Endothelial cell (in vitro differentiated cells): ENCODE measurements at places on chromosomes 2 and 18. TPM values are rescaled to one million over a fixed set of nuclear protein-coding genes. Genes with fewer than 3 reads are reported as not detected.

MAPK4 gene
- 0.21 TPM for total RNA-seq

DNPEP gene
- total RNA-seq: 49.6 TPM

YES1 gene
- 190 TPM for total RNA-seq

KCNS3 gene
- total RNA-seq: 12.1 TPM

TACR1 gene
- total RNA-seq: 1.0 TPM

AQP12A gene
- not detected for total RNA-seq

TGFA gene
- total RNA-seq: 4.7 TPM

VAMP8 gene
- total RNA-seq: 225 TPM

DNA sequence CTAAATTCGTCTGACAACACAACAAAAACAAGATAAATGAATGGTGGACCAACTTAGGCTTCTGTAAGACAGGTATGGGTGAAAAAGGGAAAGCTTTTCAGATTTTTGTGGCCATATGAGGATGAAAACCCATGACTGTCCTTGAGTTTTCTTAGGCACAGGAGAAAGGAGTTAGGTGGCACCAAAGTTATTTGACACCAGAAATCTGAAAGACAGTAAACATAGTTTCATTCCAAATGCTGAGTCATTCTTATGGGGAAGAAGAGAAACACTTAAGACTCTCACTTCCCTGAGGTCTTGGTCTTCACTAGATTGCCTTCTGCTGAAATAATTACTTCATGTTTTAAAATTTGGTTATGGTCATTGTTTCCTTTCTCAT, 5.2 kb upstream of the GPD2 start:
- no peak overlapping the region for H3K27ac ChIP-seq
- no peak for DNase-seq
- no peak overlapping the region for H3K4me3 ChIP-seq
- peaks cover 3% of the 10 kb centered on the region for H3K27me3 ChIP-seq
- peaks cover 3% of the 10 kb centered on the region for H3K4me1 ChIP-seq

- H3K36me3 ChIP-seq: peaks cover 5% of the 10 kb centered on the region
- H3K27me3 ChIP-seq: peaks cover 7% of the 10 kb centered on the region
- no peak for DNase-seq
- H3K4me3 ChIP-seq: no peak overlapping the region
- no peaks in the 10 kb centered on the region for H3K4me1 ChIP-seq
- no peak overlapping the region for H3K27ac ChIP-seq
Measured at GRCh38 chr2:47771211-47771610, 11.7 kb upstream of the MSH6 start.

- peaks cover 4% of the 10 kb centered on the region for H3K4me1 ChIP-seq
- no peak overlapping the region for H3K27ac ChIP-seq
- DNase-seq: no peak
- H3K4me3 ChIP-seq: no peak overlapping the region
- H3K36me3 ChIP-seq: peaks cover 37% of the 10 kb centered on the region
- H3K27me3 ChIP-seq: peaks cover 5% of the 10 kb centered on the region
Measured at GRCh38 chr2:170073288-170073687, 104.7 kb upstream of the MYO3B start.

DNA sequence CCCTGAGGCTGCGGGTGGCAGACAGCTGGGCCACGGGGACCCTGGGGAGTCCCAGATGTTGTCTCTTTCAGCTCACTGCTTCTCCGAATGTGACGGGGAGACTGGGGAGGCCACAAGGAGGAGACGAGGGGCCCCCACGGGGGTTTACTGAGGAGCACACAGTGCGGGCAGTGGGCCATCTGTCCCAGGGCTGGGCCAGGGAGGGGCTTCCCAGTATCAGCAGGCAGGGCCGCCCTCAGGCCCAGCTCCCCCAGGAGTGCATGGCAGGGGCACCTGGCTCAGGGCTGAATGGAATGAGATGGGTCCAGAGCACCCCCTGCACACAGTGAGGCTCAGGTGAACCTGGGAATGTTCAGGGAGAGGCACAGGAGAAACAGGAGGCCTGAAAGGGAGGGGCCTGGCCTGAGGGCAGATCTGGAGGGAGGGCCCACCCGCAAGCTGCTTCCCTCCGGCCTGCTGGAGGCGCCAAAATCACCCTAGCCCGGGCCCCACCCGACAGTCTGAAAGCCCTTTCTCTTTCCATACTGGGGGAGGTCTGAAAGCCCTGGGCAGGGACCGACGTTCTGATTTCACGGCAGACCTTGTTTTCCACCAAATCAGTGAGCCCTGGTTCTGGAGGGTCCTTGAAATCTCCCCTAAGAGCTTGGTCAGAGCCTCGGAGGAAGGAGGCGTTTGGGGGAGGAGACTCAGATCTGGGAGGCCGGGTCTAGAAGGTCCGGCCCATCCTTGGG, 35.5 kb upstream of the PTMA start:
- H3K36me3 ChIP-seq: no peaks in the 10 kb centered on the region
- H3K4me3 ChIP-seq: no peak overlapping the region
- H3K27me3 ChIP-seq: peaks cover 16% of the 10 kb centered on the region

DNA sequence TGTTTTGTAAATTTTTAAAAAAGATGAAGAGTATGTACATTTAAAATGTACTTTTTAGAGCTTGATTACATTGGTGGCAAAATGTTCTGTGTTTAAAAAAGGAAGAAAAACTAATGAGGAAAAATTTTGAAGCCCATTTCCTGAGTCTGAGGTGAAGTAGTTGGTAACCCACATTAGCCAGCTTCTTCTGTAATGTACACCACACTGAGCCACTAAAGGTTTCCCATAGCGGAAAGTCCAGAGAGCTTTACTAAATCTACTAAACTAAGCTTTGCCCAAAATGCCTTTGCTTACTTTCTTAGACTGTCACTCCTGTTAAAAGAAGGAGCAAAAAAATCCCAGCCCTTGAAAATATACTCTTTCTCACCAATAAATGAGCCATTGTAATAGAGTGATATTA, 804.8 kb upstream of the ZEB2 start:
- no peaks in the 10 kb centered on the region for H3K27me3 ChIP-seq
- H3K36me3 ChIP-seq: no peaks in the 10 kb centered on the region
- peaks cover 8% of the 10 kb centered on the region for H3K4me1 ChIP-seq
- DNase-seq: no peak

GRCh38 chr2:30514848-30515435, 67.9 kb downstream of the LCLAT1 start:
- H3K27me3 ChIP-seq: no peaks in the 10 kb centered on the region
- no peak for DNase-seq
- peaks cover 15% of the 10 kb centered on the region for H3K4me1 ChIP-seq
- H3K27ac ChIP-seq: no peak overlapping the region
- no peak overlapping the region for H3K4me3 ChIP-seq

GRCh38 chr2:113173542-113174375, at the start of gene PSD4:
Gene PSD4, plus strand, starts transcription at chr2:113173971. Its CDS starts 8,486 bp downstream, at chr2:113182457.
- H3K4me3 ChIP-seq: no peak within 1 kb of the TSS
- DNase-seq: no peak
- peaks cover 8% of the 10 kb centered on the region for H3K4me1 ChIP-seq
- H3K27me3 ChIP-seq: peaks cover 5% of the 10 kb centered on the region
- no peak within 1 kb of the TSS for H3K27ac ChIP-seq
- H3K36me3 ChIP-seq: peaks cover 3% of the 10 kb centered on the region

GRCh38 chr2:70664525-70664924, 103.5 kb downstream of the ADD2 start:
- H3K4me1 ChIP-seq: no peaks in the 10 kb centered on the region
- DNase-seq: no peak
- peak overlapping the region; percentile 24 for H3K4me3 ChIP-seq
- no peak overlapping the region for H3K27ac ChIP-seq
- peaks cover 38% of the 10 kb centered on the region for H3K36me3 ChIP-seq

GRCh38 chr2:136093583-136093982, 24.4 kb downstream of the CXCR4 start:
- H3K4me3 ChIP-seq: no peak overlapping the region
- no peak overlapping the region for H3K27ac ChIP-seq
- peaks cover 9% of the 10 kb centered on the region for H3K4me1 ChIP-seq
- H3K27me3 ChIP-seq: peaks cover 6% of the 10 kb centered on the region
- DNase-seq: no peak

GRCh38 chr18:77668219-77668618, 418.6 kb downstream of the GALR1 start:
- no peaks in the 10 kb centered on the region for H3K36me3 ChIP-seq
- peak overlapping the region; percentile 82 for H3K27ac ChIP-seq
- peaks cover 36% of the 10 kb centered on the region for H3K4me1 ChIP-seq
- no peak for DNase-seq
- H3K4me3 ChIP-seq: no peak overlapping the region

DNA sequence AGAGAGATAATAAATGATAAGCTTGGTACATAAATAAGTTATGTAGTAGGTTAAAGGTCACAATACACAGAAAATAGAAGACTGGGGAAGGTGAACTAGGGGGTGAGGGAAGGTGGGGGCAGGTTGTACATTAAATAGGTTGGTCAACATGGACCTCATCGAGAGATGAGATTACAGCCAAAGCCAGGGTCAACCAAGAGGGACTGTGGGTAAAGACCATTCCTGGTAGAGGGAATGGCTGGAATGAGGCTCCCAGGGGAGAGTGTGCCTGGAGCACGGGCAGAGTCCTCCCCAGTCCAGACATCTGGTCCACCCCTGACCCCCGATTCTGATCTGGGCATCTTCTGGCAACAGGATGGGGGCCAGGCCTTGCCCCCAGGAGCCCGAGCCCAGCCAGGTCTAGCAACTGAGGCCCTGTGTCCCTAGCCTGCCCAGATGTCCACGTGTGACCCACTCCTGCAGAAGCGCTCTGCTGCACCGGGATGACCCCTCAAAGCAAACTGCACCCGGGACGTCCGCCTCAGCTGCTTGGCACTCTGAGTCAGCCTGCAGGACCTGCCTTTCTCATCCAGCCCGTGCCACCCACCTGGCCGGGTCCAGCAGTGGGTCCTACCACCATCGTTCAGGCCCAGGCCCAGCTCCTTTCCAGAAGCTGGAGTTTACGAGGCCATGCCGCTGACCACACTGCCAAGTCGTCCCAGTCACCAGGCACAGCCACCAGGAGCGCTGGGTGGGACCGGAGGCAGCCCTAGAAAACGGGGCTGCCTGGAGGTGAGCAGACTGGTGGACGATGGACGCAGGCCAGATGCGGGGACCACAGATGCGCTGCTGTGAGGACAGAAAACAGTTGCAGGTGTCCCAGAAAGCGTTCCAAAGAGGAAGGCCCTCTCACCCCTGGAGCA, 56.2 kb upstream of the ID2 start:
- no peak for DNase-seq
- no peaks in the 10 kb centered on the region for H3K36me3 ChIP-seq
- no peaks in the 10 kb centered on the region for H3K4me1 ChIP-seq
- H3K27ac ChIP-seq: no peak overlapping the region
- no peak overlapping the region for H3K4me3 ChIP-seq

- no peak overlapping the region for H3K27ac ChIP-seq
- H3K4me1 ChIP-seq: no peaks in the 10 kb centered on the region
- no peaks in the 10 kb centered on the region for H3K27me3 ChIP-seq
- H3K36me3 ChIP-seq: no peaks in the 10 kb centered on the region
- no peak for DNase-seq
- no peak overlapping the region for H3K4me3 ChIP-seq
Measured at GRCh38 chr2:3789256-3789655, 85.9 kb downstream of the DCDC2C start.

DNA sequence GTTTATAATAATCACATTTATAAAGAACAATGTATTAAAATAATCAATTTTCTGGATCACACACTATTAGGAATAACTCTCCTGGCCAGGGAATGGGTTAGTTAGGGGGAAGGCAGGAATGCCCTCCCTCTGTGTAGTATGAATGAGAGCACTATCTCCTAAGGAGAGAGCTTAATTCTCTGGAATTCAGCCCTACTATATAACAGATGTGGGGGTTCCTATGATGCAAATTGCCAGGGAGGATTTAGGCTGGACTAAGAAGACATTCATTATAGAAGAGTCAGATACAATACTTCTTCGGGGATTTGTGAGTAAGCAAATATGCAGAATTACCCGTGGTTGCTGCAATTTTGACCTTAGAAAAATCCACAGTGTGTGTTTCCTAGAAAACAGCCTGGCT, 250.1 kb upstream of the VRK2 start:
- H3K27me3 ChIP-seq: no peaks in the 10 kb centered on the region
- H3K27ac ChIP-seq: no peak overlapping the region
- H3K4me3 ChIP-seq: no peak overlapping the region

DNA sequence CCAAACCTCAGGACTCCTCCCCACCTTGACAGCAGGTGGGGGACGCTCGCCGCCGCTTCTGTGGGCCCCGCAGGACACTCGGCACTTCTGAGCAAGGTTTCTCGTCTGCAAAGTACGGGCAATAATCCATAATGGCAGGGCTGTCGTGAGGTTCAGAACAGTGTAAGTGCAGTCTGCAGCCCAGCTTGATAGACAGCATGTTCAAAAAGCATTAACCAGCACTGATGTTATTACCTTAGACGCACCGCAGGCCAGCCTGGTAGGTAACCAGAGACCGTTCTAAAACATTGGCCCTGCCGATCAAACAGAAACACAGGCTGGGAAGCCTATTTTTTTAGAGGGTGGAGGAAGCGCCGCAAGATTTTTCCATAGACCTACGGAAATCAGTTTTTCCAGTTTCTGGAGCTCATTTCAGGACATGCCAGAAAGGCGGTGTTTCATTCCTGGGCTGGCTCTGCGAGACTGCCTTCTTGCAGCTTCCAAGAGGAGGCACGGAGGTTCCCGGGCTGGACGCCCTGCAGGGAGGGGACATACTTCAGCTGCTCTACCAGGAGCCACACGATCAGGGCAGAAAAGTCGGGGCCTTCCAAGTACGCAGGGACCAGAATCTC, 148.7 kb downstream of the TPO start:
- no peak overlapping the region for H3K4me3 ChIP-seq
- H3K36me3 ChIP-seq: no peaks in the 10 kb centered on the region
- no peak for DNase-seq
- peaks cover 6% of the 10 kb centered on the region for H3K27me3 ChIP-seq

DNA sequence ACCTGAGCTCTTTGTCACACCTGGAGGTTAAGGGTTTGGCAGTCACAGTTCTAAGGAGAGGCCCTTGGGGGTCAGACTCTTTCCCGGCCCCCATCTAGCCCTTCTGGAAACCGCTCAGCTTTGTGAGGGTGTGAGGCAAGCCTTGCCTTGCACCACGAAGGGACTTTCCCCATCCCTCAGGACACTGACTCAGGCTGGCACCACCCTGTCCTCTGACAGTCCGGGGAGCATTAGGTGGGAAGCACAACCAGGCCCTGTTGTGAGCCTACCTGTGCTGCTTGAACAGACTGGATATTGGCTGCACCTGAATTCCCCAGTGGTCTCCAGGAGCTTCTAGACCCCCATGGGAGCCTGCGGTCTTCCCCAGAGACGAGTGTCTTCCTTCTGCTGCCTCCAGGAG, 47.0 kb upstream of the GBX2 start:
- DNase-seq: no peak
- no peak overlapping the region for H3K4me3 ChIP-seq
- H3K27me3 ChIP-seq: peaks cover 8% of the 10 kb centered on the region

GRCh38 chr2:241323778-241324177, 8.1 kb downstream of the SEPTIN2 start:
- H3K4me3 ChIP-seq: no peak overlapping the region
- H3K36me3 ChIP-seq: peaks cover 15% of the 10 kb centered on the region
- H3K27ac ChIP-seq: peak overlapping the region; percentile 68
- no peaks in the 10 kb centered on the region for H3K27me3 ChIP-seq

GRCh38 chr2:32688541-32688940, 60.7 kb downstream of the TTC27 start:
- no peak for DNase-seq
- no peaks in the 10 kb centered on the region for H3K27me3 ChIP-seq
- H3K27ac ChIP-seq: no peak overlapping the region
- H3K36me3 ChIP-seq: no peaks in the 10 kb centered on the region

- no peak for DNase-seq
- H3K27ac ChIP-seq: peak overlapping the region; percentile 85
- no peaks in the 10 kb centered on the region for H3K36me3 ChIP-seq
- peaks cover 12% of the 10 kb centered on the region for H3K4me1 ChIP-seq
- no peaks in the 10 kb centered on the region for H3K27me3 ChIP-seq
Measured at GRCh38 chr2:162888652-162889051, 50.1 kb upstream of the KCNH7 start.

- peaks cover 4% of the 10 kb centered on the region for H3K36me3 ChIP-seq
- no peak overlapping the region for H3K4me3 ChIP-seq
- H3K27me3 ChIP-seq: peaks cover 14% of the 10 kb centered on the region
- H3K4me1 ChIP-seq: peaks cover 21% of the 10 kb centered on the region
- DNase-seq: no peak
- no peak overlapping the region for H3K27ac ChIP-seq
Measured at GRCh38 chr2:159620796-159621195, 4.4 kb upstream of the BAZ2B start.
